ENCODE measurements at places on chromosomes 4 and X.

DNA sequence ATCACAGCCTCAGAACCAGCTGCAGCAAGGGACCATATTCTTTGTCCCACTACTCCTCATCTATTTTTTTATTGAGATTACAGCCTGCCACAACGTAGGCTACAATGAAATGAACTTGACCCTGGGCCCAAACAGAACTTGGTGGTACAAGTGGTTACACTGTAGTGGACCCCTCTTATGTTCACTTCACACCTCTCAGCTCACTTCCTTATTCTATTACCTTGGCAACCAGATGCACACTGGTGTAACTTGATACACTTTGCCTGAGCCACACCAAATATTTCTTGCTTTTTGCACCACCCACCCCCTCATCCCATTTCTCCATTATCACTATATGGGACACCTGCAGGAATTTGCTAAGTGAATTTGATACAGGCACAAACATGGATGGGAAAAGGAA is 105.8 kb downstream of the CXCL13 start:
- no peak for DNase-seq

- DNase-seq = no peak
Observed at GRCh38 chr4:88107406-88108107, 50.9 kb downstream of the ABCG2 start.

DNA sequence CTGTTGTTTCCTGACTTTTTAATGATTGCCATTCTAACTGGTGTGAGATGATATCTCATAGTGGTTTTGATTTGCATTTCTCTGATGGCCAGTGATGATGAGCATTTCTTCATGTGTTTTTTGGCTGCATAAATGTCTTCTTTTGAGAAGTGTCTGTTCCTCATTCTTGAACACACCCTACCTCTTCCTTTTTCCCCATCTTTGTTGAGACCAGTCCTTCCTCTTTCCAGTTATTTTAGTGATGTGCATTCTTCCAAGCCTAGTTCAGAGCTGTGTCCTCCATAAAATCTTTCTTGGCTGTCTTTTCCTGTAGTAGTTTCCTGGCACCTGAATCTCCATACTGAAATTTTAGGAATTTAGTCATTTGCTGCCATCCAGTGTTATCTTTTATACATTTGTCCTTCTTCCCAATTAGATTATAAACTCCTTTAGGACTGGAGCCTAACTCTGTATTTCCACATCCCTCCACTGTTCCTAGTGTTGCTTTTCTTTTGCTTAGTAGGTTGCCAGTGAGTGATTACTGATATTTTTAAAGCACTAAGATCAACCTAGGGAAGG is 11.4 kb downstream of the FHIP1A start:
- DNase-seq = no peak

GRCh38 chr4:174134361-174134760 is 149.1 kb downstream of the FBXO8 start:
- no peak for DNase-seq

DNA sequence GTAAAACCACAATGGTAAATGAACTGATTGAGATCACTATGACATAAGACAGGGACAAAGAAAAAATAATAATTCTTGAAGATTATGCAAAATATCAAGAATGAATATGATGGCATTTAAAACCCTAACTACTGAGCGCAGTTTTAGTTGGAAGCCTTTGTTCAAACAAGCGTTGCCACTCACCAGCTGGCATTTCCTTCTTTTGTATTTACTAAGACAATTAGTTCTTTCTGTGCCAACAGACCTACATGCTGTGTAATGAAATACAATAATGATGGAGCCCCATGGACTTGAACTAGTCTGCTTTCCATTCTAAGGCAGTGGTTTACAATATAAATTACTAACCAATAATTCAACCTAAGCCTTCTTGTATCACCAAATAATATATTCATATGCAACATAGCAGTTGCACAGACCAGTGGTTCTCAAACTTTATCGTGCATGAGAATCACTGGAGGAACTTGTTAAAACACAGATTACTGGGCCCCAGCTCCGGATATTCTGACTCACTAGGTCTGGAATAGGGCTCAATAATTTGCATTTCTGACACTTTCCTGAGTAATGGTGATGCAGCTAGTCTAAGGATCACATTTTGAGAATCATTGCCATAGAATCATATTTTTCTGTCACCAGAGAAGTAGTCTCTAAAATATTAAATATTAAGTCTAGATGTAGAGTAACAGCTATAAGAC is 196.4 kb upstream of the MAGEB18 start:
- no peak for DNase-seq
